ENCODE measurements at places on chromosomes 12 and 14.
A peak's percentile ranks its signal among the peaks of the same experiment; 100 is the strongest.

DNA sequence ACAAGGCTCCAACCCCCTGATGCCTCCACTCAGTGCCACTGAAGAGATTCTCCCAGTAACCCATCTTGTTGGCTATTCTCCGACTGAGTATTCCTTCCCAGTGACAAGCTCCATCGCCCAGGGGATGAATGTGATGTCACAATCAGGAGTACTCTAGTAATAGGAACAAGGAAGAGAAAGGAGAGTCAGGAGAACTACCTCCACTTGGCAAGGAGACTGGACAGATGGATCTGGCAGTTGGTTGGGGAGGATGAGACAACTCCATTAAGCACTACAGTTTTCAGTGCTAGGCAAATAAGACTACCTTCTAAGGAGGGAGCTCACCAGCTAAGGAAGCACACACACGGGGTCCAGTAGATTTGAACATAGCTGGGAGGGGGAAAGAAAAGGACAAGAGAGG is 5.3 kb downstream of the RNF41 start:
- DNase-seq, result no peak

GRCh38 chr14:64844272-64844671 is 35.4 kb downstream of the SPTB start:
- DNase-seq, result no peak

DNA sequence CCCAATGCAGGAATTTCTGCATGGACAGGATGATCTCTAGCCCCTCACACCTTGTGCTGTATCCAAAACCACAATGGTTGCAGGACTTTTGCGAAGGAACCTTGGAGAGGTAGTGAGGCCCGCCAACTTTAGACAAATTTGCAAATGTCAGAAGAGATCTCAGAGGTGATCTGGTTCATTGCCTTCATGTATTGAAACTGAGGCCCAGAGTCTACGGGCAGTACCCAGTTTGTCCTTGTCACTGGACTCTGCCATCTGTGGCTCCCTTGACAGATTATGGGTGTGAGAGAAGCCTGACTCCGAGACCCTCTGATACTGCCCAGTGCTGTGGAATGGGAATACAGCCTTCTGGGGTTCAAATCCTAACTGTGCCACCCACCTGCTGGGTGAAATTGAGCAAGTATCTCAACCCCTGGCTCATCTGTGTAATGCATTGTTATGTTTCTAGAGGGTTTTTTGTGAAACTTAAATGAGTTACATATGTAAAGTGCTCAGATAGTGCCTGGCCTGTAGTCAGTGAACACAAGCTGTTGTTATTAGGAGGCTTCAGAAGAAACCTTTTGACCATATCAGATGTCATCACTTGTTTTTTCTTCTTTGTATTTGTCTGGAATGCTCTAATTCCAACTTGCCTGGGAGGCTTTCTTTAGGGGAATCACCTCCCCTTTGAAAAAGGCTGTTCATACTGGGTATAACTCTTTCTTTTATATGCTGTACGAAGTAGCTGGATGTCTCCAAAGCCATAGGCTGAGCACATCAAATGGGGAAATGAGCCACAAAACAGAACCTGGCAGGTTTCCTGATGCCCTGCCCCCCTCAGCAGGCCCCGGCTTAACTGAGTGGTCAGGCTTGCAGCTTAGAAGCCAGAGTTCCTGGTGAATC is 71.4 kb upstream of the SRSF5 start:
- DNase-seq, result no peak

DNA sequence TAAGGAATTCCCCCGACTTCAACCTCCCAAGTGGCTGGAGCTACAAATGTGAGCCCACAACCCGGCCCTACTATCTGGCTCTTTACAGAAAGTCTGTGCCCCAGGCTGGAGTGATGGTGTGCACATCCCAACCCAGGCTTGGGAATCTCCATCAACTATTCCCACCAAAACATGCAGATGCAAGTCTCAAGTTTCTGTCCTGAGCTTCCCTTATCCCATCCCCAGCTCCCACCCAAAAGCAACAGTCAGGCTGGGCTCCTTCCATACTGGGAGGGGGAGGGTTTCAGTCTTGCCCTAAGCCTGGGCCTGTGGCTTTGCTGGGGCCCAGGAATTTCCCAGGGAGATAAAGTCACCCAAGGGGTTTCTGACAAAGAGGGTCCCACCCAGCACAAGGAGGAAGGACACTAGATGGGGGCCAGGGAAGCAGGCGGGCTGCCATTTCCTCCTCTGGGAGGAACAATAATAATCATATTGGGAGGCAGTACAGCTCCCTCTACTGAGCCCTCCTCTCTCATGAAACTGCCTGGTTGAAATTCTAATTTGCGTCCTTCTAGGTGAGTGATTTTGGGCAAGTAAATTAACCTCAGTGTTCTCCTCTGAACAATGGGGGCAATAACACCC is 8.0 kb downstream of the SLC8B1 start:
- no peak for DNase-seq

DNA sequence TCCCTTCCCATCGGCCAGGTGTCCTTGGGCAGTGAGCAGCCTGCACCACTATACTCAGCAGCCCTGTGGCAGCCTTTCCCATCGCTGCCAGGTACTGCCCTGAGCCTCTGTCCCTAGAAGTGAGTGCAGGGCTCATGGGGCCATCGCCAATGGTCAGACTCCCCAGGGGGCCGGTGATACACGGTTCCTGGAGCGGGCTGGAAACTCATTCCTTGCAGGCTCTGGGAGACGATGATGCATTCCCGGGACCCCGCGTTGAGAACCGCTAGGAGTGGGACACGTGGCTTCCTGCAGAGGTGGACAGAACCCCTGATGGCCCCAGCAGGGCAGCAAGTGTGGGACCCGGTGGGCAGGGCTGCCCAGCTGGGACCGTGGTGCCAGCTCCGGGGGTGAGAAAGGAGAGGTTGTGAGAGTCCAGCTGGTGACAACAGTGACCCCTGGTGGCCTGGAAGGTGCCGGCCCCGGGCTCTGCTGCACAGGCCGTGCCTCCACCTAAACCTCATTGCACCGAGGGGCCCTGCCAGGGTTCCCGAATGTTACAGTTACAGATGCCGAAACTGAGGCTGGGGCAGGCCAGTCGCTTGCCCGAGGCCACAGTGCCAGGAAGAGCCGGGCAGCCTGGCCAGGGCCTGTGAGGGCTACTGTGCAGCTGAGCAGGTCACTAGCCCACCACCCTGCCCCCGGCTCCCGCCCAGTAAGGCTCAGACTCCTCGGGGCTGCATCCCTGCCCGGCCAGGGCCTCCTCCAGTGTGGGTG is 33.8 kb downstream of the FBRSL1 start:
- peak; percentile 68 for DNase-seq

GRCh38 chr14:92519246-92520101 is 5.9 kb downstream of the RIN3 start:
- DNase-seq, result no peak

DNA sequence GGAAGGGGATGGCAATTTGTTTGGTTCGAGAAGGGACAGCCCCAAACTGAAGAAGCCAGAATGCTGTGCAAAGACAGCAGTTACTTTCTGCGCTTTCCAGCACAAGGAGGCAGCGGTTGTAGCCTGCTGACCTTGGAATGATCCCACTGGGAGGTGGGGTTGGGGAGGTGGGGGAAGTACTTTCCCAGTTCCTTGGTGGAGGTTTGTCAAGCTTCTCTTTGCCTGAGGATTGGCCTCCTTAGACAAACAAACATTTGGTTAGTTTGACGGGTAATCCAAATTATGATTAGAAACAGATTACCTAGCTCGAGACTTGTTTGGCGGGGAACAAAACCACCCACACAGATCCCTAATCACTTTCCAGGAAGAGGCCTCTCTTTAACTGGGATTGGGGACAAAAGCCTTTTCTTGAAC is 79.1 kb upstream of the EGLN3 start:
- no peak for DNase-seq

- no peak for DNase-seq
Measured at GRCh38 chr12:108928695-108929094, 48.8 kb downstream of the DAO start.

- DNase-seq, result no peak
Measured at GRCh38 chr12:3452348-3452747, 38.7 kb upstream of the PRMT8 start.
